ENCODE measurements at places on chromosomes 5 and 9.

DNA sequence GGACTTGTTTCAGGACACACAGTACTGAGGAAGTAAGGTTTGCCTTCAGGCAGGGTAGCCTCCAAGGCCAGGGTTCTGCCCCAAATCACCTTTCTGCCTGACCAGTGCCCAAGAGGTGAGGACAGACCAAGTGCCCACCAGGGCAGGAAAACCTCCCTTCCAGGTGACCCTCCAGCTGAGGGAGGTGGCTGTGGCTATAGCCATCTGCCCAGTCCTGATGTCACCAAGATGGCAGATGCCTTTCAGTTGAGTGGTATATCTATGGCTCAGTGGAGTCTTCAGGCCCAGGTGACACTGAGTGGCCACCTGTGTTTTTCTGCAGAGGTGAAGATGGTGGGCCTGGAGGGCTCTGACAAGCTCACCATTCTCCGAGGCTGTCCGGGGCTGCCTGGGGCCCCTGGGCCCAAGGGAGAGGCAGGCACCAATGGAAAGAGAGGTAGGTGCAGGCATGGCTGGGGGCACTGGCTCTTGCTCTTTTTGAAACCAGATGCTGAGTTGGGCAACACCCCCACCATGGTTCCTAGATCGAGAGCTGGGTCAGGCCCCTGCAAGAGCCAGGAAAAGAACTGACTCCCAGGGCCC is 1.7 kb downstream of the FCN2 start:
- no peak for DNase-seq

DNA sequence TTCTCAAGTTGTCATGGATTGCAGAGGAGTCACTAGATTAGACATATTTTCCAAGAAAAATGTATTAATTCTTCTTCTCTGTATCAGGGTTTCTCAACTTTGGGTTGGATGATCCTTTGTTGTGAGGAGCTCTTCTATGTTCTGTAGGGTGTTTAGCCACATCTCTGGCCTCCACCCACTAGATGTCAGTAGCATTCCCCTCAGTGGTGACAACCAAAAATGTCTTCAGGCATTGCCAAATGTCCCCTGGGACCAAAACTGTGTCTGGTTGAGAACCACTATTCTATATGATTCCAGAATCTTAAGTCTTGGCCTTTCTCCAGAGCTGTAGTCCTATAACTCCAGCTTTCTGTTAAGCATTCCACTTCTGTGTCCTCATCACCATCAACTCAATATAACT is 220.9 kb downstream of the KIAA0825 start:
- no peak for DNase-seq

- peak; percentile 29 for DNase-seq
These were observed 1.7 kb upstream of the ALDH1A1 start for GRCh38 chr9:72954431-72955125.

DNA sequence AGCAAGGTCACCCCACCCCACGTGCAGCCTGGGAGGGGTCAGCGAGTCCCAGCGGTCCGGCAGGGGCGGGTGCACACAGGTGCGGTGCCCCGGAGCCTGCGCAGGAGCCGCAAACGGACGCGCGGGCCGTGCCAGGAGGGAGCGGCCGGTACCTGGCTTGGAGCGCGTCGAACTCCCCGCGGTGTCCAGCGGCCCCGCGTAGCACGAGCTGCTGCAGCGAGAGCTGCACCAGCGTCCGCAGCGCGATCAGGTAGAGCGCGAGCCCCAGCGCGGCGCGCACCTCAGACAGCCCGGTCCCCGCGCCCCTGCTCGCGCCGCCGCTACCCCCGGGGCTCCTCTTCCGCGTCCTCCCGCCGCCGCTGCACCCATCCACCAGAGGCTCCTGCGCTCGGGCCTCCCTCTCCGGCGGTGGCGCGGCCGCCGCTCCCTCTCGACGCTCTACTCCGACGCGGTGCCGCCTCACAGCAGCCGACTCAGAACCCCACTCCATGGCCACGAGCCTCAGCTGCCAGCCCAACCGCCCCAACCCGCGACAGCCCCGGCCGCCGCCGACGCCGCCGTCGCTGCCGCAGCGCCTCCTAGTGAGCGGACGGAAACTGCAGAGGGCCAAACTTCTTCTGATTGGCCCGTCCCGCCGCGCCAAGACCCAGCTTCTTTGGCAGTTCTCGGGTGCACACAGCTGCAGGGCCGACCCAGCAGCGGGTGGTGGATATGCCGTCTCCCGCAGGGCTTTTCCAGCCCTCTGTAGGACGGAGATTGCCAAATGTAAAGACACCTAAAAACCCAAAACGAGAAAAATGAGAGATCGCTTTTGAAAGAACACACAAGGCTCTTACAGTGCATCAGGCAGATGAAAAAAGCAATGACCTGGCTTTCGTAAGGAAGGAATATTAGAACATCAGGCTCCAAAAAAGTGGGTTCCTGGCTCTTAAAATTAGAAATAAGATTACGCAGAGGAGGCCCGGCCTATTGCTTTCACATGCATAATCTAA is at the start of gene ERMP1:
TSS of gene ERMP1 (minus strand) at position 580 of the 992 bp plus-strand sequence. CDS start at position 490, 90 bp downstream.
- DNase-seq: peak; percentile 92

GRCh38 chr9:10354591-10354990 is 258.2 kb downstream of the PTPRD start:
- DNase-seq: no peak
